ENCODE measurements at places on chromosomes 1 and 21.

- DNase-seq, result no peak
- H3K27me3 ChIP-seq, result peaks cover 5% of the 10 kb centered on the region
- H3K4me3 ChIP-seq, result no peak overlapping the region
- peaks cover 13% of the 10 kb centered on the region for H3K4me1 ChIP-seq
- no peak overlapping the region for H3K27ac ChIP-seq
- H3K36me3 ChIP-seq, result no peaks in the 10 kb centered on the region
Observed at GRCh38 chr1:25610822-25611630, 5.6 kb upstream of the MAN1C1 start.

DNA sequence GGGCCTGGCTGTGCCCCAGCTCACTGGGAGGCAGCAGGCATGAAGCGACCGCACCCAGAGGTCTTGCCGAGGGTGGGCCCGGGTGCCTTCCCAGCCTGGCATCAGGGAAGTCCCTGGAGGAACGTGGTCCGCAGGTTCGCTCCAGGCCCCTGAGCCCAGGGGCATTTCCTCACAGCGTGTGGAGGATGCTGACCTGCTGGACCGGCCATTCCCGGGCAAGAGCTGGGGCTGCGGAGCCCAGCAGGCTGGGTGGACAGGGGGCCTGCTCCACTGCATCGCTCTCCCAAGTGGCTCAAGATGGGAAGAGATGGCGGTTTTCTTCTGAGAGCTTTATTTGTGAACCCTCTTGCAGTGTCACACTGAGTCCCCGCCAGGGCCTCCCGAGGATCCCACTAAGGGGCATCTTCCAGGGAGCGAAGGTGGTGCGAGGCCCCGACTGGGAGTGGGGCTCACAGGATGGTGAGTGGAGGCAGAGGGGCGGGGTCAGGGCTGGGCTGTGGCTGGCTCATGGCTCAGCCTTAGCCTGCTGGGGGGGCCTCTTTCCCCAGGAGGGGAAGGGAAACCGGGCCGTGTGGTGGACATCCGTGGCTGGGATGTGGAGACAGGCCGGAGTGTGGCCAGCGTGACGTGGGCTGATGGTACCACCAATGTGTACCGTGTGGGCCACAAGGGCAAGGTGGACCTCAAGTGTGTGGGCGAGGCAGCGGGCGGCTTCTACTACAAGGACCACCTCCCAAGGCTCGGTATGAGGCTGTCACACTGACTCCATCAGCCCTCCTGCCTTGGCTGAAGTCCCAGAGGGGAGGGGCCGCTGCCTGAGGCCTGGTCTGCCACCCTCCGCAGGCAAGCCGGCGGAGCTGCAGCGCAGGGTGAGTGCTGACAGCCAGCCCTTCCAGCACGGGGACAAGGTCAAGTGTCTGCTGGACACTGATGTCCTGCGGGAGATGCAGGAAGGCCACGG, 7.2 kb upstream of the MMP23B start:
- DNase-seq, result no peak
- peaks cover 8% of the 10 kb centered on the region for H3K4me1 ChIP-seq
- no peaks in the 10 kb centered on the region for H3K27me3 ChIP-seq
- no peaks in the 10 kb centered on the region for H3K36me3 ChIP-seq

GRCh38 chr1:48035371-48036141, 38.4 kb upstream of the TRABD2B start:
- DNase-seq, result no peak
- H3K4me3 ChIP-seq, result no peak overlapping the region
- no peaks in the 10 kb centered on the region for H3K36me3 ChIP-seq
- H3K4me1 ChIP-seq, result no peaks in the 10 kb centered on the region
- no peak overlapping the region for H3K27ac ChIP-seq

DNA sequence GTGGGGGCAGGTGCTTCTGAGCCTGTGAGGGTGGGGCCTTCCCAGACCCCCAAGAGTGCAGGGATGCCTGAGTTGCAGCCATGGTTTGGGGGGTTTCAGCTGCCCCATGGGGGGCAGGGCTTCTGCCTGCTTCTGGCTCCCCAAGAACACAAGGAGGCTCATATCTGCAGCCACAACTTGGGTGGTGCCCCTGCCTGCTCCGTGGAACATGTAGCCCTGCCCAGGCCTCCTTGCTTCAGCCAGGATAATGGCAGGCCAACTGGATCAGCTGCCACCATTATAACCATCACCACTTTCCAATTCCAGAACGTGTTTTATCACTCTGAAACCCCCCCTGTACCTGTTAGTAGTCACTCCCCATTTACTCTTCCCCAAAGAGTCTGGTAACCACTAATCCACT, 14.0 kb downstream of the ZBTB40 start:
- H3K4me1 ChIP-seq, result peaks cover 9% of the 10 kb centered on the region
- no peak overlapping the region for H3K27ac ChIP-seq
- no peaks in the 10 kb centered on the region for H3K27me3 ChIP-seq
- no peak overlapping the region for H3K4me3 ChIP-seq
- no peaks in the 10 kb centered on the region for H3K36me3 ChIP-seq

DNA sequence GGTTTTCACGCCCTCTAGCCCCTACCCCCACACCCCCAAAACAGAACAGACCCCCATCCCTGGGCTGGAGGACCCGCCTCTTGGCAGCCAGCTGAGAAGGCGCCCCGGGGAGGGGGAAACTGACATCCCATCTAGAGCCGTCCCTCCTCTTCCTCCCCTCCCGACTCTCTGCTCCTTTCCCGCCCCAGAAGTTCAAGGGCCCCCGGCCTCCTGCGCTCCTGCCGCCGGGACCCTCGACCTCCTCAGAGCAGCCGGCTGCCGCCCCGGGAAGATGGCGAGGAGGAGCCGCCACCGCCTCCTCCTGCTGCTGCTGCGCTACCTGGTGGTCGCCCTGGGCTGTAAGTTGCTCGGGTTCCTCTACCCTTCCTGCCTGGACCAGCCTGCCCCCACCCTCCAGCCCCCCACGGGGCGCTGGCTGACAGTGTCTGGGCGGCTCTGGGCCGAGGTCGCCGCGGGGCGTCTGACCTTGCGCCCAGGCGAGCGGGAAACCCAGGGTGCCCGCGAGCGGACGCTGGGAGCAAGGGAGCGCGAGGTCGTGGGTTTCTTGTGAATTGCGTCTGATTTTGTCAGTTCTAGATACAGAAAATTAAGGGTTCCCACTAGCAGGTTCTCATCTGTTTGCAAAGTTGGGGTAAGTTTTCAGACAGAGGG, 618 bp downstream of the JAM2 start:
- peak overlapping the region; percentile 69 for H3K4me3 ChIP-seq
- peak overlapping the region; percentile 58 for H3K27ac ChIP-seq
- H3K4me1 ChIP-seq, result peaks cover 14% of the 10 kb centered on the region
- H3K36me3 ChIP-seq, result no peaks in the 10 kb centered on the region
- DNase-seq, result peak; percentile 79

DNA sequence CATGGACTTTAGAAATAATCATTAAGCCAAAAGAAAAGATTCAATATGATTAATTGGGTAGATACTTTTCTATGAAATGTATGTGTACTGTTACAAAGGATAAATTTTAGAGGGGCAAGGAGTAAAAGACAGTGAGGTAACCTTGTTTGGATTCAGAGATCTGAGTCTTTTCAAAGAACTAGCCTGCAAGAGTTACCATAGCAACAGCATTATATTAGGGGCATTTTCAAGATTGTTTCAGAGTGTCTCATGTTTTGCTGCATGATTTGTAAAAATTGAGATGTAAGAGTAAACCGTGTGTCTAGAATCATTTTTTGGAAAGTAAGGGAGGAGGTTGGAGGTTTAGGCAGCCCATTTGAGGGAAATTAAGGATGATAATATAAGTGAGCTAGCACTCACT, 70.6 kb upstream of the KIAA1614 start:
- no peaks in the 10 kb centered on the region for H3K36me3 ChIP-seq
- H3K27ac ChIP-seq, result no peak overlapping the region
- no peaks in the 10 kb centered on the region for H3K4me1 ChIP-seq
- DNase-seq, result no peak
- H3K27me3 ChIP-seq, result no peaks in the 10 kb centered on the region

GRCh38 chr1:12012560-12013316, 6.6 kb upstream of the MIIP start:
- DNase-seq, result no peak
- H3K36me3 ChIP-seq, result peaks cover 2% of the 10 kb centered on the region
- no peaks in the 10 kb centered on the region for H3K27me3 ChIP-seq
- no peak overlapping the region for H3K27ac ChIP-seq

- H3K4me1 ChIP-seq, result no peaks in the 10 kb centered on the region
- H3K4me3 ChIP-seq, result no peak overlapping the region
- no peaks in the 10 kb centered on the region for H3K36me3 ChIP-seq
- peak; percentile 50 for DNase-seq
- no peak overlapping the region for H3K27ac ChIP-seq
- H3K27me3 ChIP-seq, result no peaks in the 10 kb centered on the region
Observed at GRCh38 chr1:234154320-234155251, 218.7 kb upstream of the COA6 start.

DNA sequence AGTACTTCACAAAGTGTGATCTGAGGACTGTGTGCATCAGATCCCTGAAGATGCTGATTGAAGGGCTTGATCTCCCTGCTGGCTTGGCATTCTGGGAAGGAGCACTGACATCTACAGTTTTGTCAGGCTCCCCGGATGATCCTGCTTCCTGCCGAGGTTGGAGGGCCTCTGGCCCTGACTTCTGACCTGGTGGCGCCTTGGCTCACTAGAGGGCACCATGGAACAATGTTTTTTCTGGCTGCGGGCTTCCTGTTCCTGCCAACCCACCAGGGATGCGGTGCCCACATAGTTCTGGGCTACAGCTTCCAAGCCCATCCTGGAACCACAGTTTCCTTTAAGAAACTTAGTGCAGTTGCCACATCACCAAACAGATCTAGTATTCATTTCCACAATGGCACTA, 38.8 kb upstream of the RASAL2 start:
- no peaks in the 10 kb centered on the region for H3K4me1 ChIP-seq
- no peaks in the 10 kb centered on the region for H3K36me3 ChIP-seq
- no peak overlapping the region for H3K4me3 ChIP-seq
- no peaks in the 10 kb centered on the region for H3K27me3 ChIP-seq
- DNase-seq, result no peak
- no peak overlapping the region for H3K27ac ChIP-seq

DNA sequence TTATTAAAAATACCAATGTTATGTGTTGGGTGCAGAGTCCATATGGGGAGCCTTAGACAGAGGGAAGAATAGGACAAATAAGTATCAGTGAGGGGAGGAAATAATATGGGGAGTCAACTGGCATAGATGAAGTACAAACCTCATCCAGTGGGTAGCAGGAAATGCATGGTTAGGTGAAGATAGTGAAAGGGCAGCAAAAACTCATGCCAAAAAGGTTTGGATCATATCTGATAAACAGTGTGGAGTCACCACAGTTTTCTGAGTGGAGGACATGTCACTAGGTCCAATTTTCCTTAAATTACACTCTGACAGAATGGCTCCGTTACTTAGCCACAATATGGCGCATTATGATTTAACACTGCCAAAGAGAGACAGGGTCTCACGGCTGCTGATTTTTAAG, 10.3 kb downstream of the DUSP23 start:
- H3K36me3 ChIP-seq, result no peaks in the 10 kb centered on the region
- H3K4me1 ChIP-seq, result no peaks in the 10 kb centered on the region
- DNase-seq, result no peak
- no peak overlapping the region for H3K27ac ChIP-seq
- no peak overlapping the region for H3K4me3 ChIP-seq

GRCh38 chr1:95407886-95408291, 173.9 kb downstream of the RWDD3 start:
- no peaks in the 10 kb centered on the region for H3K27me3 ChIP-seq
- no peak overlapping the region for H3K4me3 ChIP-seq
- H3K36me3 ChIP-seq, result no peaks in the 10 kb centered on the region
- no peak overlapping the region for H3K27ac ChIP-seq
- DNase-seq, result no peak

DNA sequence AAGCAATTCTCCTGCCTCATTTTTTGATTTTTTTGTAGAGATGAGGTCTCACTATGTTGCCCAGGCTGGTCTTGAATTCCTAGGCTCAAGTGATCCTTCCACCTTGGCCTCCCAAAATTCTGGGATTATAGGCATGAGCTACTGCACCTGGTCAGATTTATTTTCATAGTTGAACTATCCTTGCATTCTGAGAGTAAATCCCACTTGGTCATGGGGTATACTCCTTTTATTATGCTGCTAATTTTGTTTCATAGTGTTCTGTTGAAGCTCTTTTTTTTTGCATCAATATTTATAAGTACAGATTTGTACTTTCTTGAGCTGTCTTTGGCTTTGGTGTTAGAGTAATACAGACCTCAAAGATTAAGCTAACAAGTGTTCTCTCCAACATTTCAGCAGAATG, 12.8 kb upstream of the CCSAP start:
- no peaks in the 10 kb centered on the region for H3K36me3 ChIP-seq
- H3K27ac ChIP-seq, result no peak overlapping the region
- H3K4me1 ChIP-seq, result no peaks in the 10 kb centered on the region
- DNase-seq, result no peak
- no peak overlapping the region for H3K4me3 ChIP-seq

DNA sequence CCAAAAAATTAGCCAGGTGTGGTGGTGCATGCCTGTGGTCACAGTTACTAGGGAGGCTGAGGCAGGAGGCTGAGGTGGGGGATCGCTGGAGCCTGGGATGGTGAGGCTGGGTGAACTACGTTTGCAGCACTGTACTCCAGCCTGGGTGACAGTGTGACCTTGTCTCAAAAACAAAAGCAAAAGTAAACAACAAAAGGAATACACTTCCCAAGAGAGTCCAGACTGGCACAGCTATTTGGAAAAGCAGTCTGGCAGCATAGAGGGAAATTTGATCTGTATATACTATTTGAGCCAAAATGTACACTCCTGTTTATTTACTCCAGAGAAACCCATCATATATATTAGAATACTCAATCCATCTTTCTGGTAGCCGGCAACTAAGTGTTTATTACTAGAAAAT, 107.0 kb upstream of the HMCN1 start:
- DNase-seq, result no peak
- H3K4me3 ChIP-seq, result no peak overlapping the region
- no peaks in the 10 kb centered on the region for H3K36me3 ChIP-seq
- H3K27me3 ChIP-seq, result no peaks in the 10 kb centered on the region

- DNase-seq, result no peak
- no peak overlapping the region for H3K27ac ChIP-seq
- no peaks in the 10 kb centered on the region for H3K27me3 ChIP-seq
- H3K36me3 ChIP-seq, result no peaks in the 10 kb centered on the region
Observed at GRCh38 chr1:87594736-87595383, 266.2 kb downstream of the LMO4 start.

DNA sequence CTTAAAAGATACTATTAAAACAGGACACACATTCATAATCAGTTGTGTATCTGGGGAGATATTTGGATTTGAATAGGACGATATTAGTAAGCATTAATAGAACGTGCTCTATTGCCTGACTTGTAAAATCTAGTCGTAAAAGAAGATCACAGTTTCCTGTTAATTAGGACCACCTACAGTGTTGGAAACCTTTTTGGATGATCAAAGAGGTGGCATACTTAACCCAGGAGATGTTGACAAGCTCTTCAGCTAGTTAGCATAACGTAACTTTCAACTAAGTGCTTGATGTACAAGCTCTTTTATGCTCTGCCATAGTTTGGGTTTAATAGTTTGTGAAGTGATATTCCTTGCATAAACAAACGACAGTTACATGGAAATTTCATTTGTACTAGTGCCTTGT, 293.3 kb upstream of the NR5A2 start:
- H3K27ac ChIP-seq, result no peak overlapping the region
- H3K36me3 ChIP-seq, result no peaks in the 10 kb centered on the region
- no peaks in the 10 kb centered on the region for H3K27me3 ChIP-seq
- no peak for DNase-seq

GRCh38 chr21:16324630-16325029, 594.8 kb downstream of the USP25 start:
- no peak overlapping the region for H3K27ac ChIP-seq
- DNase-seq, result no peak
- no peaks in the 10 kb centered on the region for H3K36me3 ChIP-seq
- H3K4me1 ChIP-seq, result no peaks in the 10 kb centered on the region

- DNase-seq, result no peak
- peaks cover 3% of the 10 kb centered on the region for H3K36me3 ChIP-seq
- no peak overlapping the region for H3K27ac ChIP-seq
- peaks cover 33% of the 10 kb centered on the region for H3K4me1 ChIP-seq
- no peaks in the 10 kb centered on the region for H3K27me3 ChIP-seq
- H3K4me3 ChIP-seq, result no peak overlapping the region
Observed at GRCh38 chr21:43808832-43809251, 19.5 kb downstream of the RRP1 start.

Data from B cell (primary cell).